Immature natural killer cell (primary cell): ENCODE measurements at places on chromosomes 5 and 9.
A peak's percentile ranks its signal among the peaks of the same experiment; 100 is the strongest.

DNA sequence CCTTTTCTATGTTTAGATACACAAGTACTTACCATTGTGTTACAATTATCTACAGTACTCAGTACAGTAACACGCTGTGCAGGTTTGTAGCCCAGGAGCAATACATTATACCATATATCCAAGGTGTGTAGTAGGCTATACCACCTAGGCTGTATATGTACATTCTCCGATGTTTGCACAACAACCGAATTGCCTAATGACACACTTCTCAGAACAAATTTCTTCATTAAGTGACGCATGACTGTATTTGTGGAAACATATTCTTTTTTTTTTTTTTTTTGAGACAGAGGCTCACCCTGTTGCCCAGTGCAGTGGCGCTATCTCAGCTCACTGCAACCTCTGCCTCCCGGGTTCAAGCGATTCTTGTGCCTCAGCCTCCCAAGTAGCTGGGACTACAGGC lies 4.0 kb upstream of the RAD23B start:
- peaks cover 11% of the 10 kb centered on the region for H3K27me3 ChIP-seq
- H3K27ac ChIP-seq: no peak overlapping the region
- H3K4me3 ChIP-seq: no peak overlapping the region
- no peak for DNase-seq
- peaks cover 9% of the 10 kb centered on the region for H3K4me1 ChIP-seq
- no peaks in the 10 kb centered on the region for H3K36me3 ChIP-seq

- DNase-seq: no peak
- H3K4me1 ChIP-seq: peaks cover 12% of the 10 kb centered on the region
- no peaks in the 10 kb centered on the region for H3K36me3 ChIP-seq
- peaks cover 9% of the 10 kb centered on the region for H3K27me3 ChIP-seq
- no peak overlapping the region for H3K27ac ChIP-seq
These were observed 156.3 kb upstream of the IER5L start for GRCh38 chr9:129334105-129334935.

- DNase-seq: peak; percentile 79
- H3K4me1 ChIP-seq: peaks cover 52% of the 10 kb centered on the region
- H3K4me3 ChIP-seq: peak overlapping the region; percentile 78
- H3K27ac ChIP-seq: peak overlapping the region; percentile 76
- no peaks in the 10 kb centered on the region for H3K36me3 ChIP-seq
These were observed 82.2 kb upstream of the IL12B start for GRCh38 chr5:159412284-159413046.

DNA sequence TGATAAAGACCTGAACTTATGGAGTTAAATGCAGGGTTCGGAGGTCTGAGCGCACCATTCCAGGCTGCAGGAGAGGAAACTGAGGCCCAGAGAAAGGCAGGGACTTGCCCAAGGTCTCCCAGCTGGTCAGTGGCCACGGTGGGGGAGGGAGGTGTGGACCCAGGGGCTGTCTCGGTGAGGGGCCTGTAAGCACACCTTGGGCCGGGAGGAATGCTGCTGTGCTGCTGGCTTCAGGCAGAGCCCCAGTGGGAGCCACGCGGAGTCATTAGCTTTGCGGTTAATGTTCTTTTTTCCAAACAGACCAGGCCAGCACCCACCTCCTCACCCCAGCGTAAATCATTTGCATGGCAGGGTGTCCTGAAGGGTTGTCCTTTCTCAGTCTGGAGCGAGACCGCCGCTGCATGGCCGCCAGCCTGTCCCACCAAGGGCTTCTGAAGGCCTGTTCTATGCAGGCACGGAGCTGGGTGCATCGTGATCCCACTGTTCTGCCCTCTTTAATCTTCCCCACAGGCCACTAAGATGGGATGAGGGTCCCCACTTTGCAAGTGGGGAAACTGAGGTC lies 35.9 kb downstream of the NEURL1B start:
- H3K27me3 ChIP-seq: no peaks in the 10 kb centered on the region
- H3K27ac ChIP-seq: no peak overlapping the region
- no peaks in the 10 kb centered on the region for H3K36me3 ChIP-seq
- no peak overlapping the region for H3K4me3 ChIP-seq

DNA sequence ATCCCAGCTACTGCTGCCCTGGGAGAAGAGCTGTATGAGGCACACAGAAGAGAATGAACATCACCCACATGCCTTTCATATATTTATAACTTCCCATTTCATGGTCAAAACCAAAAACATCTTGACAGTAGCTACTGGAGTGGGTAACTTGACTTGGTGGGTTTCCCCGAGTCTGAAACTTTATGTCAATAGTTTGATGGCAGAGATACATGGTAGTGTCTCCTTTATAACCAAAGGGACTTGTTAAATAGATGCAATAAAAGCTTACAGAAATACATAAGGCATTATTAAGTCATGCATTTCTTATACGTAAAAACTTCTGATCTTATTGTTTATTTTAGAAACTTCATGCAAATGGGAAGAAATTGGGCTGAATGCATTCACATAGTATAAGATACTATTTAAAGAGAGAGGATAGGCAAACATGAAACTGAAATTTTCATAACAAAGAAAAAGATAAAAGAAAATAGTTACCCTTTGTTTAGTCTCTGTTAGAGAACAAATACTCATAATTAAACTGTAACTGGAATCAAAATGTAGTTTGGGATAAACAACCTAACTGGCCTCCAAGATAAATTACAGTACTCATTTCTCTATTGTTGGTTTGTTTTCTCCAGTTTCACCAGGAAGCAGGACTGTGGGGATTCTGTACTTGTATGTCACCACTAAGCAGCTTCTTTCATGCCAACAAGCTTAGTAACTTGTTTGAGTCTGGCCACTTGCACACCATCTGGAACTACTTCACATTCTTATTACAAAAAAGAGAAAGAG lies 459.3 kb upstream of the MEF2C start:
- no peak overlapping the region for H3K27ac ChIP-seq
- H3K36me3 ChIP-seq: no peaks in the 10 kb centered on the region
- DNase-seq: no peak
